Spleen (tissue), 13 donors: ENCODE measurements at places on chromosomes 12 and 14. TPM values are rescaled to one million over a fixed set of nuclear protein-coding genes. Genes with fewer than 3 reads are reported as not detected.

The TMEM260 gene
- total RNA-seq = 42.9 TPM

The OR11G2 gene
- total RNA-seq = not detected

The SENP1 gene
- 30.9 TPM for total RNA-seq

The KRT5 gene
- total RNA-seq = 1.5 TPM

The LRP1-AS gene
- not detected for total RNA-seq

The RDH11 gene
- total RNA-seq = 29.8 TPM

The MSI1 gene
- total RNA-seq = not detected

The ZFYVE26 gene
- total RNA-seq = 33.0 TPM

The RASSF3 gene
- 97.0 TPM for total RNA-seq

The GSG1 gene
- not detected for total RNA-seq

The DIO3 gene
- 0.37 TPM for total RNA-seq

The FUT8 gene
- 61.9 TPM for total RNA-seq

The ASB2 gene
- 12.7 TPM for total RNA-seq

The TAS2R43 gene
- 11.9 TPM for total RNA-seq

The PRR13 gene
- total RNA-seq = 218 TPM

The CFAP54 gene
- total RNA-seq = 3.0 TPM

The DHH gene
- 1.2 TPM for total RNA-seq

The FERMT2 gene
- total RNA-seq = 94.5 TPM

The BCL7A gene
- total RNA-seq = 4.2 TPM

The ABCC9 gene
- total RNA-seq = 21.2 TPM

The FLRT2 gene
- total RNA-seq = 23.4 TPM

The PRH2 gene
- total RNA-seq = not detected

The KLRC4 gene
- 4.1 TPM for total RNA-seq

The ACSM4 gene
- not detected for total RNA-seq

The SOAT2 gene
- 0.46 TPM for total RNA-seq

The CLMN gene
- 17.9 TPM for total RNA-seq

The NGB gene
- total RNA-seq = not detected

The RASSF9 gene
- total RNA-seq = 4.9 TPM

The HOXC6 gene
- 0.29 TPM for total RNA-seq

The RPGRIP1 gene
- 4.0 TPM for total RNA-seq

The AMN gene
- total RNA-seq = 2.8 TPM

The NDRG2 gene
- total RNA-seq = 270 TPM

The ANKRD9 gene
- 22.3 TPM for total RNA-seq

The ADAMTS20 gene
- total RNA-seq = not detected

The SERPINA3 gene
- total RNA-seq = 28.0 TPM

The TMPRSS12 gene
- not detected for total RNA-seq

The PELI2 gene
- 17.9 TPM for total RNA-seq

The OR6J1 gene
- not detected for total RNA-seq

The CDCA3 gene
- 4.2 TPM for total RNA-seq

The TPPP2 gene
- 0.57 TPM for total RNA-seq

The SRRM4 gene
- not detected for total RNA-seq
